IPS DF 19.7 (cell line): ENCODE measurements at places on chromosomes 1 and 21.

DNA sequence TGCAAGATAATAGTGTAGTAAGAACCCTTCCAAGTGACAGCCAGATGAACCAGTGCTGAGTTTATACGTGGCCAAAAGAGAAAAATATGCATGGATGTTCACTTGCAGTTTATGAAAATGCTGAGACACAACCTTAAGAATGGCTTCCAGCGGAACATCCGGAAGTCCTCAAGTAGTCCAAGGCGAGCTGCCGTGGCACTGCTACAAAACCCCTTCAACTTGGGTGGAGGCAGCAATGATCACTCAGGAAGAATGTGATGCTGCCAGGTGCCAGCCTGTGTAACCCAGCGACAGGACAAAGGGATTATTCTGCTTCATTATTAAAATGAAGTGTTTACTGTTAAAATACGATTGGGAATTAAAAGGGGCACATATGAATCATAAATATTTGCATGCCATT lies 179.6 kb downstream of the RUNX1 start:
- DNase-seq: no peak

DNA sequence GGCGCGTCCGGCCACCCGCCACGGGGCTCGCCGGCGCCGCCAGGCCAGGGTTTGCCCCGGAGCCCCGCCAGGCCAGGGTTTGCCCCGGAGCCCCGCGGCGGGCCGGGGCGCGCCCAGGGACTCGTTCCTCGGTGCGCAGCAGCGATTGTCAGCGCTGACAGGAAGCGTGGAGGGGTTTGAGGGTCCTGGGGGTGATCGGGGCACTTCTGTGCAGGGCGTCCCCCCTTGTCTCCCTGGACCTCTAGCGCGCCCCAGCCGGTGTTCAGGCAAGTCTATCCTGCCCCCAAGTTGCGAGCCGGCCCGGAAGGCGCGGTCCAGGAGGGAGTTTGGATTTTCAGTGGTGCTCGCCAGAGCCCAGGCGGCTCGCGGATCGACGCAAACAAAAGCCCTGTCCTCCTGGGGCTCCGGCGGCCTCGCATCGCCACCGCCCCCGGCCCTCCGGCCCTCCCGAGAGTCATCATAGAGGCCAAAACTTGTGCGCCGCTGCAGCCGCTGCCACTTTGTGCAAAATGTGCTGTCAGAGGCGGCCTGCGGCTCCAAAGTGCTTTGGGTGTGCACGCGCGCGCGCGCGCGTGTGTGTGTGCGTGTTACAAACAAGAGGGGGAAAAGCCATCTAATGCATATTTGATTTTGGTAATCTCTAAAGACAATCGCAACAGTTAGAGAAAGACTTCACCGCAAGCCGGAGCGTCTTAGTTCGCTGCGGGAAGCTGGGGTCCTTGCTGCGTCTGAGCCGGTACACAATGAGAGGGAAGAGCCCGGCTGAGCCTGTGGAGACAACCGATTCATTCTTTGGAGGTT lies 1.0 kb downstream of the ROR1 start:
- DNase-seq: no peak

- no peak for DNase-seq
Observed at GRCh38 chr1:212155219-212155618, 119.7 kb downstream of the DTL start.

- DNase-seq: no peak
Observed at GRCh38 chr21:26967062-26967913, at the start of gene ADAMTS5. Gene ADAMTS5, minus strand, starts transcription at chr21:26967088. Its CDS starts 697 bp downstream, at chr21:26966391.

GRCh38 chr1:201719812-201720521 lies 109.0 kb upstream of the IPO9 start:
- no peak for DNase-seq

- no peak for DNase-seq
Observed at GRCh38 chr1:165375623-165376022, 19.1 kb upstream of the LMX1A start.

DNA sequence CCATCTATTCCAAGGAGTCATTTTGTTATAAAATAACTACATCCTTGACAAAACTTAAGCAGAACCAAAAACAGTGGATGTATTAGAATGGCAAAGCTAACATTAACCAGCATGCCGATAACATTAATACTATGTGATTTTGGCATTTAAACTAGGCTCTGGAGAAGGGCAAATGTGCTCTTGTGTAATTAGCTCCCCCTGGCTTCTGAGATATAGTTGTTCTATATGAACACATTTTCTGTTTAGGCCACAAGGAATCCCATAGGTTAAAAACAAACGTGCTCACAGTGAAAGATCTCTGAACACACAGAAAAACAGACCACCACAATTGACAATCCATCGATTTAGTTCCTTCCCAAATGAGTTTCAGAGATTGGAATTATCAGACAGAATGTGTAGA lies 57.4 kb upstream of the TARS2 start:
- DNase-seq: no peak

DNA sequence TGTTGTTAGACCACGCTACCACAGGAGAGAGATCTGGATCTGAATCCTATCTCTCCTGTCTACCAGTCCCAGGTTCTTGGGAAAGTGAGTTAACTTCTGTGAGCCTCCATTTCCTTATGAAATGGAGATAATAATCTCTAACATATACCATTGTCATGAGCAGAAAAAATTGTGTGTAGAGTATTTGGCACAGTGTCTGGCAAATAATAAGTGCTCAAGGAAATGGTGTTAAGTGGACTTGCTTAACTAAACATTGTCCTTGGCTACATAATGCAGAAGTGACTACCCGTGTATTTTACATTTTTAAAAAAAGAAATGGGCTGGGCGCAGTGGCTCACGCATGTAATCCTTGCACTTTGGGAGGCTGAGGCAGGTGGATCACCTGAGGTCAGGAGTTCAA lies 217.4 kb downstream of the KCNH1 start:
- DNase-seq: no peak

DNA sequence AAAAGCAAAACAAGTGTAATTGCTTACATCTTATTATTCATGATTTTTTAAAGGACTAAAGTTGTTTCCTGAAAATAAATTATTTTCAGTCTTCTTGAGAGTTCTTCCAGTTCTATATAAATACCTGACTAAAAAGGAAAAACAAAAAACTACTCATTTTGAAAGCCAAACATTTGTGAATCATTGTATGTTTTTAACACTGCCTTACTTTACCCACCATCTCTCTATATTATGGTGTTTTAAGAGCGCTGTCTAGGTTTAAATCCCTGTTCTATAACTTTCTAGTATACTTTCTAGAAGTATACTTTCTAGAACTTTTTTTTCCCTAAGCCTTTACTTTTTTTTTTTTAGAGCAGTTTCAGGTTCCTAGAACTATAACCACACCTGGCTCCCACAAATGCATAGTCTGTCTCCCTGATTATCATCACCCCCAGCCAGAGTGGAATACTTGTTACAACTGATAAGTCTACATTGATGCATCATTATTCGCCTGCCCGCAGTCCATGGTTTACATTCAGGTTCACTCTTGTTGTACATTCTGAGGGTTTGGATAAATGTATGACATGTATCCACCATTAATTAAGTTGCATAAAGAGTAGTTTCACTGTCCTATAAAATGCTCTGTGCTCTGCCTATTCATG lies 9.8 kb downstream of the RSBN1 start:
- no peak for DNase-seq

- DNase-seq: no peak
Observed at GRCh38 chr1:118290571-118290970, 105.5 kb upstream of the SPAG17 start.

GRCh38 chr1:215872658-215873057 lies 305.6 kb downstream of the KCTD3 start:
- DNase-seq: no peak

DNA sequence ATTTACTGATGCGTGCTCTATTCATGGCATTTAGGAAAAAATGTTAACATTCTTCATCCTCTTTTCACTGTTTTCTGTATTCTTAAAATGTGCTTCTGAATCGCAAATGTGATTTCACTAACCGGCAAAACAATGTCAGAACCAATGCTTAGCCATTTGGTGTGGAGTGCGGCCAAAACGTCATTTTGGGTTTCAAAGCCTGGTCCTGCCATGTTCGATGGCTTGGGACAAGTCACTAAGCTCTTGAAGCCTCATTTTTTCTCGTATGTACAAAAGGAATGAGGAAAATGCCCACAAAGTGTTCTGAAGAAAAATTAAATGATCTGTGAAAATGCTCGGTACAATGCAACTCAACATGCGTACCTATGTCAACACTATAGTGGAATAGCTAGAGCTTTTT lies 175.3 kb downstream of the APP start:
- DNase-seq: no peak

- DNase-seq: no peak
Observed at GRCh38 chr1:178324003-178324402, 172.8 kb downstream of the CLEC20A start.

DNA sequence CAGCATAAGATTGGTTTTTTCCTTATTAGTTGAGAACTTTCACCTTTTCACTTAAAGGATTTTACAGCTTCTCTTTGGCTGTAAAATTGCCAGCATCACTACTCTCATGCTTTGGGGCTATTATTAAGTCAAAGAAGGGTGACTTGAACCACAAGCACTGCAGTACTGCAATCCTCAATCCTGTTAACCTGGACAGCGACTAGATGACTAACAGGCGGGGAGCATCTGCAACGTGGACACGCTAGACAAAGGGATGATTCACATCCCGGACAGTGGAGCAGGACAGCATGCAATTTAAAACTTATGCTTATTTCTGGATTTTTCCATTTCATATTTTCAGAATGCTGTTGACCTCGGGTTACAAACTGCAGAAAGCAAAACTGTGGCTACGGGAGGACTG lies 8.1 kb downstream of the ARV1 start:
- DNase-seq: no peak

DNA sequence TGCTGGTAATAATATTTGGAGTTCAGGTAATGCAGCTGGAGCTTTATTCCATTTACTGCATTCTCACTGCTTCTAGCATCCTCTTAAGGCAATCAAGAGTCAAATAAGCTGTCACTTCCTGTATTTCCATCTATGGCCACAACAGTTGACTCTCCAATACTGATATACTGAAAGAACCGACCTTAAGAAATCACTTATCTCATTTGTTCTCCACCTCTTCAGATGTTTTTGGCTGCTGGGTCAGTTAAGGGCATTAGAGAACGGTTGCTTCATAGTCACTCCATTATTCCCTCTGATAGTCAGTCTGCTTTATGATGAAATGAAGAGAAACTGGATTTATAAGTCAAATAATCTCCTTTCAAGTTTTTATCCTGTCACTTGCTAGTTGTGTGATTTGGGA lies 14.2 kb upstream of the RGS4 start:
- DNase-seq: no peak

DNA sequence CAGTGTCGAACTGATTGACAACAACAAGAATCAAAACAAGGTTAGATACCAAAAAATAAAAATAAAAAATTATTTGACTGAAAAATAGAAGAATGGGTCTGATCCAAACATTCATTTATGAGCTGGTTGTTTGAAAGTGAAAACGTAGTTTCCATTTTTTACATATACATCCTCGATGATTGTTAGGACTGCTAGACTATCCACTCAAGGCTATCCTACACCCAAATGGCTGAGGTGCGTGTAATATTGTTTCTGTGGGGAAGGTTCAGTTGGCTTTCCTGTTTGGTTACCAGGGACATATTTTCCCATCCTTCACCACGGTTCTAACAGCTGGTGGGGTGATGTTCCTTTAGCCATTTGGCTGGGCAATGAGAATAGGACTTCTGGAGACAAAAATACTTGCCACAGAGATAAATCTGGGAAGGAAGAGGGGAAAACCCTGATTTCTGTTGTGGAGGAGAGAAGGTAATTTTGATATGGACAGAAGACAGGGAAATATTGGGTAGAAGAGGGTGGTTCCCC lies 66.3 kb downstream of the MAP3K7CL start:
- DNase-seq: no peak

DNA sequence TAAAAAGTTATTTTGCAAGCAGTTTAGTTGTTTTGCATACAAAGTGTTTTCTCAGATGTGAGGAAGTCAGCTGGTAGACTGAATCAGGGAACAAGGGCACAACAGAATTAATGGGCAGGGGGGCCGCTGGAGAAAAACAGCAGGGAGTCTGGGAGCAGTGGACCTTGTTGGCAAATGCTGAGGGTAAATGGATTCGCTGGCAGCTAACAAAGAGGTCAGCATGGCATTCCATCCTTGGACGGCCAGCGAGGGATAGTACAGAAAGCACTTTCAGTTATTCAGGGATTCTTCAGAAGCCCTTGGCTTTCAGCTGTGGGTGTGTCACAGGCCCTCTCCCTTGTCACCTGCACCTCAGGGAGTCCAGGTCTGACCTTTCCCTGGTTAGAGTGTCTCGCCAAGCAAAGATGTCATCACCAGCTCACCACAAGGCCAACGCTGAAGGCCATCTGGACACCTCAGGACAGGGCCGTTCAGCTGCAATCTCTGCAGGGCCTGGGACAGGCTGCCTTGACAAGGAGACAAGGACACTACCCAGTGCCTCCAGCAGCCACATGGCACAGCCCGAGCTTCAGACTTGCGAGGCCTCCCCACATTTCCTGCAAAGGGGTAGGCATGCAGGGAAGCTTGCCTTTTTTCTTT lies 90.4 kb downstream of the KCNN3 start:
- DNase-seq: no peak

GRCh38 chr1:225319871-225320270 lies 108.0 kb downstream of the LBR start:
- DNase-seq: no peak

DNA sequence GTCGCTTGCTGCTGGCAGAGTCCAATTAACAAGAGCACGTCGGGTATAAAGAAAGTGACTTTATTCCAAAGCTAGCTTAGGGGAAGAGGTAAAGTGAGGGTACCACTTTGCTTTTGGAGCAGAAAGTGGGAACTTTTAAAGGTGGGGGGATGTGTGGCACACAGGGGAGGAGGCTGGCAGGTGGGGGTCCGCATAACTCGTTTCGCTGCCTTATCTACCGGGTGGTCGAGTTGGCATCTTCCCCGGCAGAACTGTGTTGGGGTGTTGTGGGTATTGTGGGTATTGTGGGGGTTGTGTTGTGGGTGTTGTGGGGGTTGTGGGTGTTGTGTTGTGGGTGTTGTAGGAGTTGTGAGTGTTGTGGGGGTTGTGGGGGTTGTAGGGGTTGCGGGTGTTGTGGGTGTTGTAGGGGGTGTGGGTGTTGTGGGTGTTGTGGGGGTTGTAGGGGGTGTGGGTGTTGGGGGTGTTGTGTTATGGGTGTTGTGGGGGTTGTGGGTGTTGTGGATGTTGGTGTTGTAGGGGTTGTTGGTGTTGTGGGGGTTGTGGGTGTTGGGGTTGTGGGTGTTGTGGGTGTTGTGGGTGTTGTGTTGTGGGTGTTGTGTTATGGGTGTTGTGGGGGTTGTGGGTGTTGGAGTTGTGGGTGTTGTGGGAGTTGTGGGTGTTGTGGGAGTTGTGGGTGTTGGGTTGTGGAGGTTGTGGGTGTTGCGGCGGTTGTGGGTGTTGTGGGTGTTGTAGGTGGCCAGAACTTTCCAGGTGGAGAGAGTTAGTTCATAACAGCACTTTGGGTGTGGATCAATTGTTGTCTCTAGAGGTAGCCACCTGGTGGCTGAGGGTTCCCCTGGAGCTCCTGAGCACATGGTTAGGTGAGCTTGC lies 52.7 kb downstream of the AGPAT3 start:
- DNase-seq: no peak

DNA sequence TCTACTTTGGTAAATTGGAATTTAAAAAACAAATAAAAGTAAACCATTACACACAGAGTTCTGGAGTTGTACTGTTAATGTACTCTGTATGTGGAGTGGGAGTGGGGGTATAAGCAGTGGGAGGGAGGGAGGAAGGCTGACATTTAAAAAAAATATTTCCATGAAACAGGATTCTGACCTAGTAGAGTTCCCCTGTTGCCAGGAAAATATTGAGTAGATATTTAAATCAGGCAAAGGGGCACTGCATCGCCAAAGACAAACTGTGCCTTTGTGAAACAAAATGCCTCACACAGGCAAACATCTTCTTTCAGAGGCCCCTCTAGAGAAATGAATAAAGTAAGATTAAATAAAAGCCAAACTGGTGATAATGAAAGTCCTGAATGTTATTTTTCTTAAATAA lies 87.8 kb downstream of the ERG start:
- no peak for DNase-seq
